Stimulated activated CD4-positive, alpha-beta T cell treated with anti-CD3 and anti-CD28 coated beads, Interleukin-2, amount 100 ng/mL, for 4 hours (primary cell): ENCODE measurements at places on chromosomes 16 and 17.
A peak's percentile ranks its signal among the peaks of the same experiment; 100 is the strongest.

DNA sequence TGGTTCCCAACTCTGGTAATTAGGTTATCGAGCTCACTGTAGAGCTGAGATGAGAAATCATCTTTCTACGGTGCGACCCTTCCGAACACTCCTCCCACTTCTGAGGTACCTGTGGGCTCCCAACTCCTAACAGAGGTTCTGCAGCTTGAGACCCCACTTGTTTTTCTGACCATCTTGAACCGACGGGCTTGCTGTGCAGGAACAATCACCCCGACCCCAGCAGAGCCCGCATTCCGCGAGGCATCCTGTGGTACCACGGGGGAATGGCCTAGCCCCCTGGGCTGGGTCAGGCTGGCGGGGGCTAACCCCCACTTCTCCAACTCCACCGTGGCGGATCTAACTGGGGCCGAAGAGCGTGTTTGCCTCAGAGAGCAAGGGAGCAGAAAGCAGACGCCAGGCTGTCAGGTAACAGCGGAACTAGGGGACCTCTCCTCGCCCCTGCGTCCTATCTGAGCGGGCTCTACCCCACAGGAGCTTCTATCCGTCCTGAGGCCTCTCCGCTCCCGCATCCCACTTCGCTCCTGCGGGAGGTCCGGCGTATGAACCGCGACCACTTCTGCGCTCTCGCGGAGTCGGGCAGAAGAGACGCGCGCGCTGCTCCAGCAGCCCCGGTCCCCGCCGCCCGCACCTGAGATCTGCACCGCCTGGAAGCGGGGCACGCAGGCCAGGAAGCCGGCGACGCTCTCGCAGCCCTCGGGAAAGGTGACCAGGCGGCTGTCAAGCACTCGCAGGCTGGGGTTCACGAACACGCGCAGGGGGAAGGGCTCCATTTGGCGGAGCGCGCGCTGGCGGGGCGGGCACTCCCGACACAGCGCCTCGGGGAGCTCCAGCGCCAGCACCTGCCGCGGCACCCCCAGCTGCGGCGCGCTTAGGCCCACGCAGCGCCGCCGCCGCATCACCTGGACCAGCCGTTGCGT lies 761 bp downstream of the PDF start:
- peak; percentile 46 for DNase-seq

DNA sequence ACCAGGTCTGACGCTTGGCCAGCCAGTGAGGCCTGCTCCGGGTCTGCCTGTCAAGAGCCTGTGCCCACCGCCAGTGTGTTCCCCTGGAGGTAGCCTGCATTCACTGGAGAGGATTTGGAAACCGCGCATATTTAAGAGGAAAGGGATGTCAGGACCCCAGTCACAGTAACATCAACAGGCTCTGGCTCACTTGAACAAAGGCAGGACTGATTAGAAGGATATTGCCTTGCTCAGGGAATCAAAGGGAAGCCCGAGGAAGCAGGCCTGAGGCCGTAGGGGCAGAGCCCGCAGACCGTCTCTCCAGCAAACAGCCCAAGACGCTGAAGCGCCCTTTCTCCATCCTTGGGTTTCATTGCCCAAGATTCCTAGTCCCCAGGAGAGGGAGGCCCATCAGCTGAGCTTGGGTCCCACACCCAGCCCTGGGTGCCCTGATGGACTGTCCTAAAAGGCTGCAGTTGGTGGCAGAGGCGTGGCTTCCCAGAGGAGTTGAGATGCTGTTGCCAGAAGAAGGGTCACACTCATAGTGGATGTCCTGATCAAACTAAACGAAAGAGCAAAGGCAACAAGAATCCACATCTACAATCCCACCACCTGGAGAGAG lies 23.2 kb downstream of the NT5M start:
- no peak for DNase-seq

DNA sequence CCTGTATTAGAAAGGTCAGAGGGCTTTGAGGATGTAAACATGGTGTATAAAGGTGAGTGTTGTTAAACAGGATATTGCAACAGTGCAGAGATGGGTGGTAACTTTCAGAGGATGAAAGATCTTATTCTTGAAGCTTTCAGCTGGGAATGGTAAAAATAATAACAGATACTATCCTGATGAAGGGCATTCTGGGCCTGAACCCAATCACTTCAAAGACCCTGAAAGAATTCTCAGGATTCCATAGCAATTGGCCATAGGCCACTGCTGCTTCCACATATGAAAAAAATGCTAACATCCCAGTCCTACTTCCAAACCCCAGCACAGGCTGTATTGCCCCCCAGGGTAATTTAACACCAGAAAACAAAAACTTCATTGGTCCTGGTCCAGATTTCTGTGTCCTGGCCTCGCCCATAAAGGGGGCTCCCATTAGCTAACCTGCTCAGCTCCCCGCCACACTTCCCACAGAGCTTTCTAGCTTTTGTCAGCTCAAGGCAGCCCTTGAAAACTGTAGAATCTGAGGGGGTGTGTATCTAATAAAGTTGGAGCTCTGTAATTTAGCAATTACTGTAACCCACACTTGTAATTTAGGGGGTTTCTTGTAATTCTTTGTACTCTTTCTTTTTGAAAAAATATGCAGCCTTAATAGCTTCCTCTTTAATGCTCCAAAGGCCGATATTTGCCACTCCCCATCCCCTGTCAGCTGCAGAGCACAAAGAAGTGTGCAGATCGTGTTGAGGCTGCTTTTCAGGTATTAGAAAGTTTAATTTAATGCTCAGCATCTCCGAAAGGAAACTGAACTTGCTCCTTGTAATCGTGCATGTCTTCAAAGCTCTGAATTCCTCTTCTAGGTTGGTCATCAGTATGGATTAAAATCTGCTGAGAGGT lies 371.5 kb downstream of the SEC14L1 start:
- DNase-seq, result no peak

DNA sequence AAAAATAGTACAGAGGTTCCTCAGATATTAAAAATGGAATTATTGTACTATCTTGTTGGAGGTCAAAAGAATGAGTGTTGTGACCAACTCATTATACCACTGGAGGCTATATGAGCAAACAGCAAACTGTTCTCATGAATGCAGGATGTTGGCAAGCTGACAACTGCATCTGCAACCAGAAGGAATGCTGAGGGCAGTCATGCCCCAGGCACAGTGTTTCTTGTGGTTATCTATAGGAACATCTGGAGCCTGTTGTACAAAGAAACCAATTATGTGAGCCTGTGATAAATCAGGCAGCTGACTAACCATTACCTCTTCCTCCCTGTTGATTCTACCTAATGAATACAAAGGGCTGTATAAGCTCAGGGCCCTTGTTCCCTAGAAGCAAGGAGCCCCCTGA lies 2057.1 kb downstream of the TP53TG3F start:
- no peak for DNase-seq

DNA sequence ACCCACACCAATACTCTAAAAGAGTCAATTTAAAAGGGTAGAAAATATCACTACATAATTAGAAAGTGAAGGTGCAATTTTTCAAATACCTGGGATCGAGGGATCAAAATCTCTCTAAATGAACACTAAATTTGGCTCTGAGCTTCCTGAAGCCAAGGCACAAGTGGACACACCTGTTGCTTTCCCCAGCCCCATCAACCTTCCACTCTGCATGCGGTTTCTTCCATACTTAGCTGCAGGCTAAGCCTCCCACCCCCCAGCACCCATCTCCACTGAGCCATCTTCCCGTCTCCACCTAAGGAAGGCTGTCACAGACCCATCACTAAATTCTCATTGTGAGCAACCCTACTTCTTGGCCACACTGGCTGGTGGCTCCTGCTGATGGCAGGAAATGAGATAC lies 30.5 kb downstream of the TXNDC11 start:
- DNase-seq, result no peak

GRCh38 chr17:46025510-46026165 lies 26.6 kb downstream of the STH start:
- DNase-seq, result no peak

GRCh38 chr16:88923926-88924833 lies 52.8 kb downstream of the CBFA2T3 start:
- DNase-seq, result no peak

- DNase-seq, result no peak
Measured at GRCh38 chr17:46171939-46172338, 21.3 kb downstream of the KANSL1 start.

- no peak for DNase-seq
Measured at GRCh38 chr17:74403512-74404137, 28.3 kb upstream of the GPRC5C start.

DNA sequence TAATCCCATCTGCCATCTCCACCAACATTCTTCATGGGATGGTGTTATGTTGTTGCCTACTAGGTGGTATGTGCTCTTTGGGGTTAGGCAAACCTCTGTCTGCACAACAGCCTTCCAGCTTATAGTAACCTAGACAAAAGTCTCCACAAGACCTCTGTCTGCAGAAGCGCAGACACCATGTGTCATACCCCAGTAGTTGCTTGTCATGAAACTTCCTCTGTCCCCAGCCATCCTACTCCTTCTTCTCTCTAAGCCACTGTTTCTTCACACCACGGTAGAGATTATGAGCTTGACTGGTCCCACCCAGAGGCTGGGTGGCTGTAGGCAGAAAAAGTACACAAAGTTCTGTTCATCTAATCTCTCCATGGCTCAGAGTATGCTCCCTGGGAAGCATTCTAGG lies 100.3 kb downstream of the MAF start:
- no peak for DNase-seq

DNA sequence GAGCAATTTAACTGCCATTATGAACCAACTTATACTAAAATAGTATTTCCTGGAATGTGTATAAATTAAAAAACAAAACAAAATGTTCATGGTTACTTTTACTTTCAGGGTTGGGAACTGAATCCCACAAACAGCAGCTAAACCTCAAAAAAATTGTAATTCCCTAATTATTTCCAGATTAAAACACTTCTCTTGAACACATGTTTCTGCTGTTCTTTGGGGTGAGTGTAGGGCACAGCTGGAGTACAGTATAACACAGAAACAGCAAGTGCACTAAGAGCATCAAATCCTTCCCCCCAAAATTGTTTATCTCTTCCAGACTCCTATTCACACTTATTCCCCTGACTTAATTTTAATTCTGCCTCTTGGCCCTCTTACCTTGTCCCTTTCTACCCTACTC lies 56.4 kb downstream of the KANSL1 start:
- no peak for DNase-seq

DNA sequence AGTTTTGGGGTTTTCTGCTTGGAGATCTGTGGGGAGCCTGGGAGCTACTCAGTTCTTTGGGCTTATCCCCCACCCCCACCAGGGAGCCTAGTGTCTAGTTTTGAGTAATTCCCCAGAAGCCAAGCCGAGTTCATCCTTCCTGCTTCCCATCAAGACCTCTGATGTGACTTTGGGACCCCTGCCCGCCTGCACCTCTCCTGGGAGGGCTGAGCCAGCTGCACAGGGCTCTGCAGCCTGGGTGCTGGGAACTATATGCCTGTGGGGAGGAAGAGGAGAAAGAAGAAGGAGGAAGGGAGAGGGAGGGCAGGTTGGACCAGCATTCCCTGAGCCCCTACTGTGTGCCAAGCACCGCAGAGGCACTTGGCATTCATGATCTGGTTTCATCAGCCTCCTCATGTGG lies 178.9 kb downstream of the TMEM132E start:
- no peak for DNase-seq

GRCh38 chr17:44092051-44092450 lies 21.5 kb downstream of the G6PC3 start:
- DNase-seq, result no peak

- no peak for DNase-seq
Measured at GRCh38 chr16:1810536-1810935, 16.1 kb downstream of the HAGH start.

GRCh38 chr16:8720080-8720966 lies 45.9 kb downstream of the ABAT start:
- no peak for DNase-seq

DNA sequence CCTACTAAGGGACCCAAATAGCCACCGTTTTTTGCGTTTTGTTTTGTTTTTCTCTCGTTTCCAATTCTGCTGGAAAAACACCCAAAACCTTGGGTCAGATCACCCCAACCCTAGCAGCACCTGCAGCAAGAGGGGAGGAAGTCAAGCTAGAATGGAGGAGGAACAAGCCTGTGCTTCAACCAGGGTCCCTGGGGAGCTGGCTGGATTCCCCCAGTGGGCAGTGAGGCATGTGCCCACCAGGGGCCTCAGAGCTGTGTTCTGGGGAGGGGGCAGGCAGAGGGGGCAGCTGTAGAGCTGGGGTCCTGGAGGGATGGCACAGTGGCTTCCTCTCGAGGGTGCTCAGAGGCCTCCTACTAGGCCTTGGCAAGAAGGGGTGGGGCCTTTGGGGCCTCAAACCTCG lies 6.5 kb downstream of the CD79B start:
- no peak for DNase-seq

GRCh38 chr17:36641331-36641876 lies 40.0 kb downstream of the MRM1 start:
- no peak for DNase-seq

- no peak for DNase-seq
Measured at GRCh38 chr17:78120537-78120936, 8.0 kb downstream of the TMC6 start.

DNA sequence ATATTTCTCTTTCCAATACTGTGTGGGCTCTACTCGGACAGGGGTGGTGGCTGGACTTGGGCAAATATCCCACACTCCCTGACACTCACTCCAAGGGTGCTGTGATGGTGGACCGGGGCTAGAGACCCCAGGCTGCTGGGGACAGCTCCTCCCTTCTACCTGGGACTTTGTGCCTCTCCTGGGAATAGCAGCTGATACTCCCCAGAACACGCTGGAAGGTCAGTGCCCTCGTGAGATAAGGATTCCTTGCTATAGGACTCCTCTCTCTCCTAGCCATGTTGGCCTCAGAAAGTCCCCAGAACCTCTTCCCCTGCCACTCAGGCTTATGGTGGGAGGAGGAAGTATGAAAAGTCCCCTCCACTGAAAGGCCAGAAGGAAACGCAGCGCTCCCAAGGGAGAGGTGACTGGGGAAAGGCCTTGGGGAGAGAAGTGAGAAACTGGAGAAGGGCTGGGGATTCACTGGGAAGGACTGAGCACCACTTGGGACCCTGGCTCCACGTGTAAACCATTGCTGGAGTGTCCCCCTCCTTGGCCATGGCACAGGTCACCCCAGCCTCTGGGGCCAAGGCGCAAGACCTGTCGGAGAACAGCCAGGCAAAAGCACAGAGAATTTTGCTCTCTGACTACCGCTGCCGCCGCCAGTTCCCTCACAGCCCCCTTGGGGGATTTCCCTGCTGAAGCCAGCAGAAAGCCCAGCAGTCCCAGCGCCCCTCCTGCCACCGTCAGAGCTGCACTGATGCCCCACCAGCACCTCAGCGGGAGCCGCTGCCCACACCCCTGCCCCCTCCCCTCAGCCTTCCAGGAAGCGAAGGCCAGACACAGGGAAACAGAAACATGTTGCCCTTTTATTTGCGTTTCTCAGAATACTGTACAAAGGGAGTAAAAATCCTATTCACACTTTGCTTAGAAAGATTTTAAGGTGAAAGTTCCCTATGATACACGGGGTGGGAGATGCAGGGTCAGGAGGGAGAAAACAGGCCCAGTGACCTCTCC lies 2.1 kb upstream of the GSDMB start:
- DNase-seq, result peak; percentile 60

DNA sequence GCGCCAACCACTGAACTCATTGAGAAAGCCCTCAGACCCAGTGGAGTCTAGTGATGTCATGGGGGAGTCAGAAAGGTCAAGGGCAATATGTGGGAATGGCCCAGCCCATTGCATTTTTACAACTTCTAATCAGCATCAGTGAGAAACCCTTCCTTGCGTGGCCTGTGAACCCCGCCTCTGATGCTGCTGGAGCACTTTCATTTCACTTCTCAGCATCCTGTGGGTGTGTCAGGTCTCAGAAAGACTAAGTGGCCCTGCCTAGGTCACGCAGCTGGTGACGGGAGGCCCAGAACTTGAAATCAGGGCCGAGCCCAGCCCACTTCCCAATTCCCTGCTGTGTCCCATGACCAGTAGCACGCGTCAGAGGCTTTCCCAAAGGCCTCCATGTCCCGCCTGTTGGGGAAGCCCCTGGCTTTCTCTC lies 6.1 kb downstream of the DNAI2 start:
- peak; percentile 32 for DNase-seq
